Ascending aorta (tissue), 2 donors: ENCODE measurements at places on chromosomes 1 and 21. TPM values are rescaled to one million over a fixed set of nuclear protein-coding genes. Genes with fewer than 3 reads are reported as not detected.

Gene OR2T11
- total RNA-seq, result 2.8 TPM

Gene TMEM269
- total RNA-seq, result not detected

DNA sequence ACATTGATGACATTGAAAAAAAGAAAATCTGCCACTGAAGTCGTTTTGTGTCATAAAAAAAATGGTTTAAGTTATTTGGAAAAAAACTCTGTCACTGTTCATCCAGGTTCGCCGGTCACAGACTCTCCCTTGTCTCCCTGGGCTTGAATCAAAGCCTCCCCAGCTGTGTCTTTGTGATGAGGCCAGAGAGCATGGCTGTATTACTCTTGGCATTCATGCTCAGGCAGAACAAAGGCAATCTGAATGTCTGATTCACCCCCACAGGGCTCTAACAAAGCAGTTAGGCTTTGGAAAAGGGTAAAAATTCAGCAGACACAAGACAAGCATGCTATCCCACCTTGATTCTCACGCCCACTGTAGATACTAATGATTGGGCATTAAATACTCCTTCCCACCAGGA, 304.3 kb upstream of the PLD5 start:
- H3K36me3 ChIP-seq, result no peaks in the 10 kb centered on the region
- no peak for DNase-seq
- no peak overlapping the region for H3K4me3 ChIP-seq
- no peak overlapping the region for H3K27ac ChIP-seq
- no peaks in the 10 kb centered on the region for H3K27me3 ChIP-seq
- no peaks in the 10 kb centered on the region for H3K4me1 ChIP-seq

GRCh38 chr1:10761503-10762152, 34.8 kb downstream of the CASZ1 start:
- H3K4me1 ChIP-seq, result no peaks in the 10 kb centered on the region
- H3K27me3 ChIP-seq, result no peaks in the 10 kb centered on the region
- DNase-seq, result no peak
- no peak overlapping the region for H3K27ac ChIP-seq

DNA sequence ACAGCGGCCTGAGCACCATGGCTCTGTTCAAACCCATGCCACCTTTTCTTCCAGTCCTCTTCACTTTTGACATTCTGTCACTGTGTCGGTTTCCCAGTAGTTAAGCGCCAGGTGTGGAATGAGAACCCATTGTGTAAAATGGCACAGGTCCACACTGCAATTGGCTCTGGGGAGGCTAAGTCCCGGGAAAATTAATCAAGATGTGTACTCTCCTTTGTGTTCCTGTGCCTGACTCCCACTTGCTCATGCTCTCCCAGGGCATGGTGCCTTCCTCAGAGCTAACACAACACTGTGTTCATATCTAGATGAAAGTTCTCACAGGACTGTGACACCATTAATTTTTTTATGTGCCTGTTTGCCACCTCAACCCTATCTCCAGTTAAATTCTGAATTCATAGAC, 59.0 kb upstream of the BTG3 start:
- DNase-seq, result no peak
- no peaks in the 10 kb centered on the region for H3K27me3 ChIP-seq
- no peak overlapping the region for H3K27ac ChIP-seq
- H3K4me1 ChIP-seq, result no peaks in the 10 kb centered on the region
- no peaks in the 10 kb centered on the region for H3K36me3 ChIP-seq

Gene IFI16
- total RNA-seq, result 61.2 TPM

GRCh38 chr1:89489047-89489729, 35.4 kb upstream of the LRRC8B start:
- H3K4me3 ChIP-seq, result no peak overlapping the region
- H3K36me3 ChIP-seq, result no peaks in the 10 kb centered on the region

GRCh38 chr1:219330001-219330400, 156.3 kb downstream of the LYPLAL1 start:
- no peaks in the 10 kb centered on the region for H3K36me3 ChIP-seq
- no peaks in the 10 kb centered on the region for H3K27me3 ChIP-seq
- no peak for DNase-seq
- H3K4me3 ChIP-seq, result no peak overlapping the region
- H3K27ac ChIP-seq, result no peak overlapping the region
- H3K4me1 ChIP-seq, result no peaks in the 10 kb centered on the region

Gene ZBTB17
- 155 TPM for total RNA-seq

DNA sequence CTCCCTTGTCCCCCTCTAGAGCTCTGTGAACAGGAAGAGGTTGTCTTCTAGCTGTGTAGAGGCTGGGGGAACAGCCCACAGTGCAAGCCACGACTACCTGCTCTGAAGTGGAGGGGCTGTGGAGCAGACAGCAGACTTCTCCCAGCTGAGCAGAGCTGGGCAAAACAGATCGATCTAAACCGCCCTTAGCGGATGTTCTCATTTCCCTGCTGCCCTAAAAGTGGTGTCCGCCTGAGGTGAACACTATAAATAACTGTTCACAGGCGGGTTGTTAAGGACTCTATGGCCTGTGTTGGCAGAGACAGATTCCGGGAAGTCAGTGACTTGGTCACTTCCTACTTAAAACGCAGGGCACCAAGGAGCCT, 203.2 kb downstream of the RHOU start:
- H3K4me3 ChIP-seq, result no peak overlapping the region
- H3K36me3 ChIP-seq, result no peaks in the 10 kb centered on the region
- no peaks in the 10 kb centered on the region for H3K27me3 ChIP-seq
- peaks cover 27% of the 10 kb centered on the region for H3K4me1 ChIP-seq
- DNase-seq, result peak; percentile 81

GRCh38 chr1:49045371-49045770, 268.7 kb upstream of the BEND5 start:
- H3K27me3 ChIP-seq, result no peaks in the 10 kb centered on the region
- no peak for DNase-seq
- H3K36me3 ChIP-seq, result no peaks in the 10 kb centered on the region
- H3K4me1 ChIP-seq, result no peaks in the 10 kb centered on the region
- H3K4me3 ChIP-seq, result no peak overlapping the region
- H3K27ac ChIP-seq, result no peak overlapping the region

Gene AADACL4
- not detected for total RNA-seq

DNA sequence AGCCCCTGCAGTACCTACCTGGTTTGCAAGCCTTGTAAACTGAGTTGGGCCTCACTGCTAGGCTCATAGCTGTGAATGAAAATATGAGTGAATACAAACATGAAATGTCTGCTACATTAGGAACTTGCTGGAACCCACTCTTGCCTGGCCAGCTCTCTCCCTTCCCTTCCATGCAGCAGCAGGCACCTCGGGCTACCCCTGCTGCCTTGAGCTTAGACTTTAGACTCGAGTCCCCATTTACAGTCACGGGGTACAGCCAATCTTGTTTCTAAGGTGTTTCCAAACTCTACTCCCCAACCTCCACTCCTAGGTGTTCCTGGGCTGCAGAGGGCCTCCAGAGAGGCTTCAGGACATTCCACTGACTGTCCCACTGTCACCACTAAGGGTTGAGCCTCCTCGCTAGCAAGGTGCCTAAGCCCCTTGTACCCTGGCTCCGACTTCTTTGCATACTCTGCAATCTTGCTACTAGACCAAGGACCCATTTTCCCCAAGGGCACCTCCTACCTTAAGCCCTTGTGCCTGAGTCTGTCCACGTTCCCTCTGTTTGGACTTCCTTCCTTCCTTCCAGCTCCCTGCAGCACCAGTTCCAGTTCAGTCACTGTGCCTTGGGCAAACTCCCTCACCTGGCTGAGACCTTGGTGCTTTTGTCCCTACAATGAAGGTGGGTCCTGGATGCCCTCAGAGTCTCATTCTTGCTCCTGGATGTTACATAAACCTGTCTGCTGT, 36.9 kb downstream of the CDK18 start:
- no peak overlapping the region for H3K27ac ChIP-seq
- no peaks in the 10 kb centered on the region for H3K27me3 ChIP-seq
- peak; percentile 45 for DNase-seq
- H3K36me3 ChIP-seq, result no peaks in the 10 kb centered on the region

DNA sequence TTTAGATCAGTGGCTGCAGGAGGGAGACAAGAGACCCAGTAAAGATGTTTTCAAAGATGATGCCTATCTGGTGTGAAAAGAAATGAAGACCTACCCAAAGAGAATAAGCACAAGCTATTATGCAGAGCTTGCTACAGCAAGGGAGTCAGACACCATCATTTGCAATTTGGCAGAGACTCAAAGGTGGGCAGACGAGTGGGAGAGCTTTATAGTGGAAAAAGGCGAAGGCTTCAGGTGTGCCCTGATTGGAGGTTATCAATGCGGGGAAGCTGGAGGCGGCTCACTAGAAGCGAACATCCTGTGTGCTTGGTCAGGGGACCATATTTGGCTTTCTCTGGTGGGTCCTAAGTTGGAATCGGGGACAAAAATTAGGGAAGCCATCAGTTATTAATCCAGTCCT, 183.8 kb downstream of the DISC1 start:
- H3K27me3 ChIP-seq, result no peaks in the 10 kb centered on the region
- H3K4me1 ChIP-seq, result no peaks in the 10 kb centered on the region
- no peak for DNase-seq
- H3K27ac ChIP-seq, result no peak overlapping the region
- H3K36me3 ChIP-seq, result no peaks in the 10 kb centered on the region

DNA sequence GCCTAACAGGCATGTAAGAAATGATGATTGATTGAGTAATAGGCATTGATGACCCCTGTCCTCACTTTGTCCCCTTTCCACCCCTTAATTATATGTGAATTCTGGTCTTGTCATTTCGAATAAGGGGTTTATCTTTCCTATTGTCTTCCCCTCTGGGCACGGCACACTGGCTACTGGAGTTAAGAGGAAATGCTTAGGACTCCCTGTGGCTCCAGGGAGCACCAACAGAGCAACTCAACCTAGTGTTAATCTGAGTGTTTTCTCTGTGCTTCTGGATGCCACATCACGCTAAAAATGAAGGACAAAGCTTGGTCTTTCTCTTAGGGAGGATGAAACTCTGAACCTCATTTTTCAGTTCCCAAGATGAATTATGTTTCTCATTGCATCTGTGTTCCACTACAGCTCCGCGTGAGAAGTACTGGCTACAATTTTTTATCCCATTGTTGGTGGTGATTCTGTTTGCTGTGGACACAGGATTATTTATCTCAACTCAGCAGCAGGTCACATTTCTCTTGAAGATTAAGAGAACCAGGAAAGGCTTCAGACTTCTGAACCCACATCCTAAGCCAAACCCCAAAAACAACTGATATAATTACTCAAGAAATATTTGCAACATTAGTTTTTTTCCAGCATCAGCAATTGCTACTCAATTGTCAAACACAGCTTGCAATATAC, 5.3 kb downstream of the FCER1A start:
- no peak overlapping the region for H3K27ac ChIP-seq
- no peaks in the 10 kb centered on the region for H3K27me3 ChIP-seq
- H3K4me1 ChIP-seq, result no peaks in the 10 kb centered on the region

- H3K27ac ChIP-seq, result no peak overlapping the region
- no peak for DNase-seq
- no peaks in the 10 kb centered on the region for H3K36me3 ChIP-seq
- no peak overlapping the region for H3K4me3 ChIP-seq
These were observed 74.9 kb downstream of the MATN1 start for GRCh38 chr1:30648408-30649000.

GRCh38 chr1:153358691-153358975, 979 bp downstream of the S100A9 start:
- H3K27ac ChIP-seq, result no peak overlapping the region
- H3K4me1 ChIP-seq, result no peaks in the 10 kb centered on the region

DNA sequence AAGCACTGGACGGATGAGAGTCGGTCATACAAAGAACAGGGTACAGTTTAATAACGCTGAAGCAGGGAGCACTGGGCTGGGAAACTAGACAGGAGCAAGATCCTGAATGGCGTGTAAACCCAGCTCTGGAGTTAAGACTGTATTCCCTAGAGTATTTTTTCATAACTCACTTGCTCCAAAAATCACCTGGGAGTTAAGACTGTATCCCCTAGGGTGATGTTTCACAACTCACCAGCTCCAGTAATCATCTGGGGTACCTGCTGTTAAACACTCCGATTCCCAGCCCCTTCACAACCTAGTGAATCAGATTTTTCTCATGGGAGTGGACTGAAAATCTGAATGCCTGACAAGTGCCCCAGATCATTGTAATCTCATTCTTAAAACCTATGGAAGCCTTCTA, 123.2 kb downstream of the MAB21L3 start:
- no peak overlapping the region for H3K4me3 ChIP-seq
- no peak for DNase-seq
- no peaks in the 10 kb centered on the region for H3K27me3 ChIP-seq
- H3K36me3 ChIP-seq, result no peaks in the 10 kb centered on the region
- no peaks in the 10 kb centered on the region for H3K4me1 ChIP-seq

Gene OVAAL
- not detected for total RNA-seq

DNA sequence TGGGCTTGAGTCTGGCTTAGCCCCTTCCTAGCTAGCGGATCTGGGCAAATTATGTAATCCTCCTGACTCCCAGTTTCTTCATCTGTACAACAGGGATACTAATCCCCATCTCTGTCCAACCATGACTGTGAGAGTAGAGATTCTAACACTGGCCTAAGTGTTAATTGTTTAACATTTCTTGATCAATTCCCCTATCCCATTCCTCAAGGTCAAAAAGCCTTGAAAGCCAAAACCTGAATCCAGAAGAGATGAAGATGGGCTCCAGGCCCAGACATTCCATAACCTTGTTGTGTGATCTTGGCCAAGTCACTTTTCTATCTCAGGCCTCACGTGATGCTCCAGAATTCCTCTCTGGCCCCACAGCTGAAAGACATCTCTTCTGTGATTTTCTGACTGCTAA, 18.8 kb upstream of the PHLDA3 start:
- no peak overlapping the region for H3K4me3 ChIP-seq
- H3K4me1 ChIP-seq, result peaks cover 24% of the 10 kb centered on the region
- H3K27me3 ChIP-seq, result no peaks in the 10 kb centered on the region
- peaks cover 89% of the 10 kb centered on the region for H3K36me3 ChIP-seq

Gene SYT14
- not detected for total RNA-seq

DNA sequence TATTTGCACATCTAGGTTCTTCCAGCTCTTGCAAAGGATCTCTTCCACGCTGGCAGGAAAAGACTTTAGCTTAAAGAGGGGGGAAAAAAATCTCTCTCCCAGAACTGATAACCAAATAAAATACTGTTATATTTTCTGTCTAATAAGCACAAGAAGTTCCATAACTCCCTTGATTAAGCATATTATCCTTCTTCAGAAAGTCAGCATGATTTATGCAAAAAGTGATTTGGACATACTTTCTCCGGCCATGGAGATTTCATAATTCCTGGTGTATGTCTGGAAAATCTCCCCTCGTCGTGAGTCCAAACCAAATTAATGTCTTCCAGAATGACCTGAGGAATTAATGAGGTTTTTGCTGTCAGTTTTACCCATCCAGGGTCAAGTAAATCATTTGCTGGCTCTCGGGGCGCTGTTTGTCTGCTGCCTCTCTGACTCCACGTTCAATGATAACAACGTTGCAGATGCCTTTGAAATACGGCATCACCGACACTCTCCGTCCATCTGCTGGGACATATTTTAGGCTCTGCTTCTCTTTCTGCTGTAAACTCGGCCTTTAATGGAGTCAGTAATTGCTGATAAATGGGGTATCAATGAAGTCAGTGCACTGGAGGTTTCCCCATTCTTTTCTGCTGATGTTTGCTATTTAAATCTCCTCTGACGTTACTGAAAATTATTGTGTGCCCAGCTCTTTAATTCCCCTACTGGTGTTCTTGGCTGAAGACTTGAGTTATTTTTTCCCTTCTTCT, 112.9 kb downstream of the HLX start:
- no peaks in the 10 kb centered on the region for H3K36me3 ChIP-seq
- no peak overlapping the region for H3K27ac ChIP-seq
- no peaks in the 10 kb centered on the region for H3K27me3 ChIP-seq
- peak overlapping the region; percentile 49 for H3K4me3 ChIP-seq
